ENCODE measurements at places on chromosomes 12 and 14. TPM values are rescaled to one million over a fixed set of nuclear protein-coding genes. Genes with fewer than 3 reads are reported as not detected.
A peak's percentile ranks its signal among the peaks of the same experiment; 100 is the strongest.

OR4E2 gene
- total RNA-seq = not detected

MANSC4 gene
- total RNA-seq = 0.37 TPM

DNA sequence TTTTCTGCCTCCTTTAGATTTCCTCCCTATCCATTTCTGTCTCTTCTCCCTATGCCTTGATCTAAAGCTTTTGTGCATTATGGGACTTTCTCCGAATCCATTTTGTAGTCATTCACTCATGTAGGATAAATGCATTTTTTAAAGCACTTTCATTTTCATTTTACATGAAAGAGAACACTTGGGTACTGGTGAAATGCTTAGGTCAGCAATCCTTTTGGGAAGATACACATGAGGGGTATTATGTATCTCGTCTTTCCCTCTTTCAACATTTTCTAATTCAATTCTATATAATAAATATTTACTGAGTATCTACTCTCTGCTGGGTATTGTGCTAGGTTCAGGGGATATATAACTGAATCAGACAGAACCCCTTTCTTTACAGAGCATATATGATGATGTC is 577.6 kb downstream of the NRXN3 start:
- DNase-seq = no peak

- DNase-seq = peak; percentile 86
These were observed 272 bp downstream of the HECTD1 start for GRCh38 chr14:31207287-31207754.

Measured in SK-MEL-5 (cell line).